Activated T-cell treated with anti-CD3 and anti-CD28 coated beads, Interleukin-2, amount 50 U/mL, for 72 hours (primary cell): ENCODE measurements at places on chromosomes 7 and 10.

GRCh38 chr10:130023454-130024230 lies 59.6 kb upstream of the EBF3 start:
- no peak for DNase-seq

GRCh38 chr10:72764151-72764550 lies 72.2 kb downstream of the MCU start:
- no peak for DNase-seq

GRCh38 chr10:123604506-123604905 lies 61.6 kb upstream of the GPR26 start:
- no peak for DNase-seq

GRCh38 chr7:25750744-25751508 lies 401.1 kb upstream of the NFE2L3 start:
- DNase-seq = no peak

GRCh38 chr7:82562716-82563404 lies 119.3 kb upstream of the CACNA2D1 start:
- no peak for DNase-seq
